ENCODE measurements at places on chromosomes 4 and X. TPM values are rescaled to one million over a fixed set of nuclear protein-coding genes. Genes with fewer than 3 reads are reported as not detected.

The CT83 gene
- total RNA-seq, result not detected

The BGN gene
- 62.5 TPM for total RNA-seq

The KLKB1 gene
- total RNA-seq, result not detected

The IBSP gene
- total RNA-seq, result not detected

The AWAT2 gene
- total RNA-seq, result not detected

The CNKSR2 gene
- 4.7 TPM for total RNA-seq

The PCDH7 gene
- total RNA-seq, result 53.1 TPM

The TBC1D8B gene
- total RNA-seq, result 13.8 TPM

The FANCB gene
- 17.3 TPM for total RNA-seq

The GSX2 gene
- not detected for total RNA-seq

Data from fibroblast of villous mesenchyme (primary cell).